ENCODE measurements at places on chromosomes 2 and 18.
A peak's percentile ranks its signal among the peaks of the same experiment; 100 is the strongest.

GRCh38 chr2:217035967-217036366 is 176.1 kb upstream of the TNP1 start:
- DNase-seq = no peak

GRCh38 chr2:201883606-201884369 is 77.5 kb downstream of the CDK15 start:
- no peak for DNase-seq

GRCh38 chr2:112765251-112765650 is 842 bp upstream of the CKAP2L start:
- no peak for DNase-seq

DNA sequence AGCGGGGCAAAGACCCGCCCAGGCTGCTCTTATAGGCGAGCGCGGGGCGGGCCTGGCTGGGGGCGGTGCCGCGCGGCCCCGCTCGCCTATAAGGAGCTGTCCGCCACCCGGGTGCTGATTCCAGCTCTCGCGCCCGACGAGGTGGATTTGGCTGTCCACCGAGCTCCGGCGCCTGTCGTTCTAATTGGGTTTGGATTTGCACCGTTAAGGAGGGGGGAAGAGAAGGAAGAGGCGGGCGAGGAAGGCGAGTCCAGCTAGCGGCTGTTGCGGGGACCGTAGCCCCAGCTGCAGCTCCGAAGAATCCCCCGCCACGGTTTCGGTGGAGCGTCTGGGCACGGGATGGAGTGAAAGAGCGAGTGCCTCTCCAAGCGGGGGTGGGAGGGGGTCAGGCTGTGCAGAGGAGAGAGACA is at the start of gene CNTNAP5:
CNTNAP5 (plus strand) TSS at position 117 of the 410 bp plus-strand sequence. CDS start 364 bp downstream, outside the sequence.
- DNase-seq = peak; percentile 34

DNA sequence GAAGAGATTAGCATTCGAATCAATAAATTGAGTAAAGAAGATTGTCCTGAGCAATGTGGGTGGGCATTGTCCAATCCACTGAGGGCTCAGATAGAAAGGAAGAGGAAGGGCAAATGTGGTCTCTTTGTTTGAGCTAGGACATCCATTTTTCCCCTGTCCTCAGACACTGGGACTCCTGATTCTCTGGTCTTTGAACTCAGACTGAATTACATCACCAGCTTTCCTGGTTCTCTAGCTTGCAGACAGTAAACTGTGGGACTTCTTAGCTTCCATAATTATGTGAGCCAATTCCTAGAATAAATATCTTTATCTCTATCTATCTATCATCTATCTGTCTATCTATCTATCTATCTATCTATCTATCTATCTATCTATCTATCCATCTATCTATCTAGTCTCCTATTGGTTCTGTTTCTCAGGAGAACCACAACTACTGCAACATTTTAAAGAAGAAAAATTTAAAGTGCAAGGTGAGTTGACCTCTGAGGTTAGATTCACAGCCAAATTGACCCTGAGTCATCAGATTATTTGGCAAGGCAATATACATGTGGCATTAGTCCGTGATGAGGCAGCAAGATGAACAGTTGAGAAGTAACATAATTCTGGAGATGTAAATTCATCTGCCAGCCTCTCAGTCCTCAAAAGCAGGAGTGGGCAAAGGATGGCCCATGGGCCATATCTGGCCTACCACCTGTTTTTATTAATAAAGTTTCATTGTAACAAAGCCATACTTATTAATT is 191.4 kb downstream of the PDE11A start:
- DNase-seq = no peak

DNA sequence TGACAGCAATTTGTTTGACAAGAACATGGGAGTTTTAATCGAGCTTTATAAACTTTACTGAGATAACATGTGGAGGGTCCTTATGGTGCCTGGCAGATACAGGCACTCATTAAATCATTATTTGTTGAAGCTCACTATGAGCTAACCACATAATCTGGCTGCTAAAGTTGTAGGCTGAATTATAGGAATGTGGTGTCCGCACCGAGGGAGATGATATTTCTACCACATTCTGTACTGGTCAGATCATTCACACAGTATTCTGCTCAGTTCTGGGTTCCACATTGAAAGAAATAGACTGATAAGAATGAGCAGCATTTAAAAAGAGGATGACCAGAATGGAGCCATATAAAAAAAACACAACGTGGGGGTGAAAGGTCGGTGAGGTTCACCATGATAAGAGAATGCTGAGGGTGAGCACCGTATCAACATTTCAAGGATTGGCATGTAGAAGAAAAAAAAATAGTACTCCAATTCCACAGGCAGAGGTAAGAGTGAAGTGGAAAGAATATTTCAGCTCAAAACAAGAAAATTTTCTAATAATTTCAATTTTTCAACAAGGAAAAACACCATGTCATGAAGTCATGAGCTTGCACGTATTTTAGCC is 54.4 kb downstream of the TMEFF2 start:
- no peak for DNase-seq

DNA sequence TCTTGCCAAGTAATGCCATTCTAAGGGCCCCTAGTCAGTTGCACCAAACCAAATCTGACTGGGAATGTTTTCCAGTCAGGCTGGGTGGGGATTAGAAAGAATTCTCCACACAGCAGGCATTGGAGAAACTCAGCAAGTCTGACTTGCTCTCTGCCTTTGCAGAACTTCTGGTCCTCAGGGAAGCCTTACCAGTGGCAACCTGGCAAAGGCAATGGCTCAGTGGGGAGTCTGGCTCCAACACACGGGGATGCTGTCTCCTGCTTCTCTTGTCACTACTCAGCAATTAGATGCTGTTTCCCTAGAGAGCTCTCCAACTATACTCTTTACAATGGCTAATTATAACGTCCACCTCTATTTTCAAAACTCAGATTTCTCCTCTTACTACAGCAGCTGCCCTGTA is 810.7 kb downstream of the LRRTM4 start:
- no peak for DNase-seq

DNA sequence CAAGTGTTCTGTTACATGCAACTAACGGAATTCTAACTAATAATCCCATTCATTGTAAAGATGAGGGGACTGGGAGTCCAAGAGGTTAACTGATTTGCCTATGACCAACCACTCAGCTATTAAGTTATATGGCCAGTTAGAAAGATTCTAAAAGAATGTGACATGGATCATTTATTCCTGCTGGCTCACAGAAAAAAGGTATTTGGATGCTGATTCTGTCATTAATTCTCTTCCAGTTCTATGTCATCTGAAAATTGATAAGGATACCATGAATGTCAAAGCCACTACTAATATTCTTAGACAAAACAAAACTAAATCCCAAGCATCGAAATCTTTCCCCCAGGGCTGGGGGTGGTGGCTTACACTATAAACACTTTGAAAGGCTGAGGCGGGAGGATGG is 41.2 kb upstream of the GORASP2 start:
- no peak for DNase-seq

DNA sequence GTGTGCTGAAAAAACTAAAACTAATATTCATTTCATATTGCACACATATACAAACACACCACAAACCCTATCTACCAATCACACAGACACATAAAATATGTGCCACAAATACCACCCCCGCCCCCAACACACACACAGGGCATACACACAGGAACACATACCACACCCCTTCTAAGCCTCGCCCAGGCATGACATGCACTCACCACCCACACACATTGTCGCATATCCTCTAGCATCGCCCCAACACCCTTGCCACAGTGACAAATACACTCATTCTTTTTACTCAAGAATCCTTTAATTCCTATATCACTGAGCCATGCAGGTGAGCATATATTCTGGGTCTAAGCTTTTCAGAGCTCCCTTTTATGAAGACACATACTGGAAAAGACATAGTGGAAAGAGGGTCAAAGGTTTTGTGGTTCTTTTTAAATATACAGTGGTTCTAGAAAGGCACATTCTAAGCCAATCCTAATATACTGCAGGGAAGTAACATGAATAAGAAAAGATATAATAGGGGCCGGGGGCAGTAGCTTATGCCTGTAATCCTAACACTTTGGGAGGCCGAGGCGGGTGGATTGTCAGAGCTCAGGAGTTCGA is 24.5 kb upstream of the LCLAT1 start:
- no peak for DNase-seq

DNA sequence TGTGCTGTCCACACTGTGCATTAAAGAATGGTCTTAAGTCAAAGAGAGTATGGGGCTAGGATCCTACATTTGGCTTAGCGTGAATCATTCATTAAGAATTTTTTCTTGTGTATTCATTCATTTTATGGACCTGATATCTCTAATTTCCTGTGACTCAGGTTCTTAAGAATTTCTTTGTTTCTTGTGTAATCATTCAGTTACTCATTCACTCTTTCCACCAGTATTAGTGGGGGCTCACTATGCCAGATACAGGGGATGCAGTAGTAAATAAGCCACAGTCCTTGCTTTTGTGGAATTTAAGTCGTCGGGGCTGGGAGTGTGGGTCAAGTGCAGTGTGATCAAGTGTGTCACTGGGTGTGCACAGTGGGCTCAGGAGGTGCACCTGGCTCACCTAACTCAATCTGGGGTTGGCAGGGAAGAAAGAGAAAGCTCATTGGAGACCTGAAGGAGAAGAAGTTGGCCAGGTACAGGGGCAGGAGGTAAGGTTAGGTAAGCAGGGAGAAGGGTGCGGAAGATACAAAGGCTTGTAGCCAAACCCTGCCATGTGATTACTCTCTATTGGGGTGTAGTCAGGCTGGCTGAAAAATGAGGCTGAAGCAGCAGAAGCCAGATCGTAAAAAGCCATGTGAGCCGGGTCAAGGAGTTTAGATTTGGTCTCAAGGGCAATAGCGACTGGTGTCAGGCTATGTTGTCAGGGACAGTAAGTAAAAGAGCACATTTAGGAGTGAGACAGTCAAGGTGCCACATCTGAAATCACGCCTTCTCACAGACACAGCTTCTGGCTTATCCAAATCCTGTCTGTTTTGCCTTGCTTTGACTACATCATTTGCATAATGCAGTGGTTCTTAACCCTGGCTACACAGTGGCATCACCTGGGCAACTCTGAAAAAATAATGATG is 67.2 kb downstream of the KCTD1 start:
- DNase-seq = no peak

GRCh38 chr2:60821587-60822302 is 59.6 kb upstream of the REL start:
- DNase-seq = no peak

DNA sequence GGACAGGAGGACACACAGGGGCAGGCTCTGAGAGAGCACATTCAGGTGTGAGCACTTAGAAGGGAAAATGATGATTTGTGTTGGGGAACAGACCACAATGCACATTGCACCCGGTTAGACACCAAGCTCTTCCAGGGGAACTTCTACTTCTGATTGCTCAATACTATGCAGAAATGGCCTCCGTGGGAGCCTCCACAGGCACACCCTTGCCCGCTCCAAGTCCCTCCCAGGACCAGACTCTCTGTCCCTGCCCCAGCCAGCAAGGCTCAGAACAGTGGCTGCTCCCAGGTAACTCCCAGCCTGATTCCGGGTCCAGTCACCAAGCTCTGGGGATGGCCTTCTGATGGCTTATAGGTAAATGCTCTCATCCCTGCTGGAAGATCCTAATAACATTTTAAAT is 56.2 kb downstream of the BCL2L11 start:
- DNase-seq = no peak

DNA sequence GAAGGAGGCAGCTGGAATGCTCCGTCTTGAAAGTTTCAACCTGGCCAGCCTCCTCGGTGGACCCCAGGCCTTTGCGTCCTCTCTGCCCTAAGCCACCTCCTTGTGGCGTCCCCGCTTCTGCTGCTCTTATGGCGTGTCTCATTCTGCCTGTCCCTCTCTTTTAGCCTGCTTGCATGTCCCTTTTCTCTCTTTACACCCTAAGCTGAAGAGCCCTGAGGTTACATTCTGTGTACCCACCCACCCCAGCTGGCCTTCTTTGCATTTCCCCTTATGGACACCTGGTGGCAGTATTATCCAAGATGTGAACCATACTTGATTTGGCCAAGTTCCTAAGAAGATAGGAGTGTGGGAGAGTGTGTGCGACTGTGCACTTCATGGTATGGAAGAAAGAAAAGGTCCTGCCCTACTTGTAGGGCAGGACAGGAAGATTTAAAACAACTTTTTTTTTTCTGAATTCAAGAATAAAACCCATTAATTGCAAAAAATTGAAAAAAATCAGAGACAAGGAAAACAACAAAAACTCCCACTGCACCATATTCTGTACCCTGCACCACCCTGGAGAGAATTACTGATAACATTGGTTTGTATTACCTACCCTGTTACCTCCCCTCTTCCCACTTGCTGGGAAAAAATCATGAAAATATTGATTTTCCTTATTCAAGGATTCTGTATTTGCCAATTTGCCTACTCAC is 77.4 kb downstream of the DYSF start:
- no peak for DNase-seq

GRCh38 chr2:95042472-95043271 is 17.2 kb downstream of the MAL start:
- DNase-seq = no peak

- DNase-seq = no peak
These were observed 572 bp upstream of the ZNF516 start for GRCh38 chr18:76495435-76496193.

- no peak for DNase-seq
These were observed 186.8 kb upstream of the DOK6 start for GRCh38 chr18:69213842-69214241.

- DNase-seq = no peak
These were observed 1.3 kb upstream of the HTR2B start for GRCh38 chr2:231126123-231126522.

DNA sequence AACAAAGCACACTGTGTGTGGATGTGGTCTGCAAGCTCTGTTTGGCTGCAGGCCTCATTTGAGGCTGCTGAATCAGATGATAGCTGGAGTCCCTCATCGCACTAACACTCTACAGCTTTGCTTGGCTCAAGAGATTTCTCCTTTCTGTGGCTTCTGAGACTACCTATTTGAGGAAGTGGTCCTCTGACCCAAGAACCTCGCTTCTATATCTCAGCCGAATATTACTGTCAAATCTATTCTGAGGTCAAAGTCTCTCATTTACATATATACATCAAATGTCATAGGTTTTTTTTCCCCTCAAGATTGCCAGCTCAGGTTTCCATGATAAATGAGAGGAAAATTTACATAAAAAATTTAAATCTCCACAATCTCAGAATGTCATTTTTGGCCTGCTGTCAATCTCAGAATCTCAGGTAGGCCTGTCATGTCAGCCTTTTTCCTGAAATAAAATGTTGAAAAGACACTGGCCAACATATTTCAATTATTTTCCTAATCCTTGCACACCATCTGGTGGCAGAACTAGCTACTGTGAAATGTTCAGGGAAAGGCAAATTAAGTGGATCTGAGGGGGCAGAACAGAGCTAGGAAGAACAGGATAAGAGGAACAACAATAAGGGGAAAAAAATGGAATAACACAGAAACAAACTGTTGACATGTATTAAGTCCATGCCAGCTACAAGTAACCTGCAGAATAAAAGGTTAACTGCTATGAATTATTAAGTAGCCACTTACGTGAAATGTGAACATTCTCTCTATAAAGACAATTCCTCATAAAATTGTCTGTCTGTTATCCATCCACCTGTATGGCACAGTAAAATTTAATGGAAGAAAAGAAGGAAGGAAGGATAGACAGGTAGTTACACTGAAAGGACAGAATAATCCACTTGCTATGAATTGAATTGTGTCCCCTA is 39.3 kb downstream of the AP1S3 start:
- DNase-seq = peak; percentile 39

Data from NCI-H1436 (cell line).